Common myeloid progenitor, CD34-positive (primary cell): ENCODE measurements at places on chromosomes 13 and 19.
A peak's percentile ranks its signal among the peaks of the same experiment; 100 is the strongest.

GRCh38 chr13:112818698-112819045 is 128.8 kb downstream of the ATP11A start:
- DNase-seq, result no peak

DNA sequence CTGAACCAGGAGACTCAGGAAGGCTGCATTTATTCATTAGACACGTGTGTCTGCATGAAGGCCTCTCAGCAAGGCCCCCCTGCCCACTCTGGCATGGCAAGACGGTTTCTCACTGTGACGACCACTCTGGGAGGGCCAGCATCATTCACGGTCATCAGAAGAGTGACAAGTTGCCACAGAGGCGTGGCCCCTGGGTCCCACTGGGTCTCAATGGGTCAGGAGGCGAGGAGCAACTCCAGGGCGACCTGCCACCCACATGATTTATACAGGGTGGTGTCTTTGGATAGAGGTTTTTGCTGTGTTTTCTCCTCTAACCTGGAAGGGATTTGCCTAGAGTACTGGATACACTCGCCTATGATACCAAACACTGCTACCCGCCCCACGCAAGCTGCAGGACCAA is 60.7 kb downstream of the KLF2 start:
- no peak for DNase-seq

DNA sequence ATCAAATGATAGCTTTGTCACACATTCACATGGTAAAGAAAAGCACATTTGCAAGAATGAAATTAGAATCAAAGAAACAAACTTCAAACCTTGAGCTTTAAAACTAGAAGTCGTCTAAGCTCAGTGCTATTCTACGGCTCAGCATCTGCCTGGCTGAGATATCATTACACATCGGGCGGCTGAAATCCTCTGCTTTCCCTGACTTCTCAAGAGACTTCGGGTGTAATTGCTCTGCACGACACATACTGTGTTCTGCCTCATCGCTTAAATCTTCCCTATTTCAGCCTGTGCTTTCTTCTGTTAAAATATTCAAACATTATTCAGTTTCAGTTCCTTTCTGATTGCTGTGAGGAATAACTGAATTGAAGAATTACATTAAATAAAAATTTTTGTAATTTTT is 265.3 kb downstream of the NALCN start:
- no peak for DNase-seq

- DNase-seq, result no peak
Measured at GRCh38 chr19:21143428-21143827, 1.6 kb downstream of the ZNF431 start.

- DNase-seq, result peak; percentile 62
Measured at GRCh38 chr19:49333811-49334288, 1.4 kb upstream of the CD37 start.

GRCh38 chr19:3655402-3656072 is 28.9 kb upstream of the CACTIN start:
- peak; percentile 75 for DNase-seq

DNA sequence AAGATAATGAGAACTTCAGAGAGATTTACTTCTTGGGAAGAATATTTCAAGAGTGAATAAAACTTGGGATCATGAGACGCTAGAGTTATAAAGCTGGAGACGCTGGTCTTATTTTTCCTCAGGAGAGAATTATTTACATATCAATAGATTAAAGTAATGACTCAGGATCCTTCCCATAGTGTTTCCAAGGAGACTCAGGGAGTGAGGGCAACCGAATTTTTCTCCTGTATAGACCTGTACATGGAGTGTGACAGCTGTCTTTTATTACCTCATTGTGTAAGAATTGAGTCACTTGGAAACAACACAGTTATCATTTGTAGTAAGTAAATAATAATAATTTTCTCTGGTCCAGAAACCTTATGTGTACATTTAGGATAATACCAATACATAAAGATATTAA is 1905.5 kb downstream of the OLFM4 start:
- DNase-seq, result no peak

GRCh38 chr19:3061182-3062161 is 823 bp downstream of the TLE5 start:
- peak; percentile 84 for DNase-seq

DNA sequence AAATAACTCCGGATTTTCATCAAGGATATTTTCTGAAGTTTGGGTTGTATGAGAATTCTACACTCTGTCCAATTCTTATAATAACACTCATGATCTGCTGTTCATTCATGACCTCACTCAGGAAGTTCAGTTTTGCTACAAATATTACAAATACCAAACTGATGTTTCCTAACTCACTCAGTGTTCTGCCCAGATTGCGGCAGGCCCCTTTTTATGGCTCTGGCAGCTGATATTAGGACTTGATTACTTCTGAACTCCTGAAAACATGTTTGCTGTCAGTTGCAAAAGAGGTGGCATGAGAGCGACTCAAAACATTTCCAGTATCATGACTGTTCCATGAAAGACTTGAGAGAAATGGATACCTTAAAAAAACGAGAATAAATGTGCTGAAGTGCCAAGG is 188.0 kb downstream of the RGCC start:
- DNase-seq, result no peak

GRCh38 chr19:32404933-32405430 is 588 bp upstream of the DPY19L3 start:
- no peak for DNase-seq

- no peak for DNase-seq
Measured at GRCh38 chr19:3423183-3423829, 56.9 kb downstream of the NFIC start.

- DNase-seq, result no peak
Measured at GRCh38 chr13:93231867-93232266, 5.3 kb downstream of the GPC6 start.

DNA sequence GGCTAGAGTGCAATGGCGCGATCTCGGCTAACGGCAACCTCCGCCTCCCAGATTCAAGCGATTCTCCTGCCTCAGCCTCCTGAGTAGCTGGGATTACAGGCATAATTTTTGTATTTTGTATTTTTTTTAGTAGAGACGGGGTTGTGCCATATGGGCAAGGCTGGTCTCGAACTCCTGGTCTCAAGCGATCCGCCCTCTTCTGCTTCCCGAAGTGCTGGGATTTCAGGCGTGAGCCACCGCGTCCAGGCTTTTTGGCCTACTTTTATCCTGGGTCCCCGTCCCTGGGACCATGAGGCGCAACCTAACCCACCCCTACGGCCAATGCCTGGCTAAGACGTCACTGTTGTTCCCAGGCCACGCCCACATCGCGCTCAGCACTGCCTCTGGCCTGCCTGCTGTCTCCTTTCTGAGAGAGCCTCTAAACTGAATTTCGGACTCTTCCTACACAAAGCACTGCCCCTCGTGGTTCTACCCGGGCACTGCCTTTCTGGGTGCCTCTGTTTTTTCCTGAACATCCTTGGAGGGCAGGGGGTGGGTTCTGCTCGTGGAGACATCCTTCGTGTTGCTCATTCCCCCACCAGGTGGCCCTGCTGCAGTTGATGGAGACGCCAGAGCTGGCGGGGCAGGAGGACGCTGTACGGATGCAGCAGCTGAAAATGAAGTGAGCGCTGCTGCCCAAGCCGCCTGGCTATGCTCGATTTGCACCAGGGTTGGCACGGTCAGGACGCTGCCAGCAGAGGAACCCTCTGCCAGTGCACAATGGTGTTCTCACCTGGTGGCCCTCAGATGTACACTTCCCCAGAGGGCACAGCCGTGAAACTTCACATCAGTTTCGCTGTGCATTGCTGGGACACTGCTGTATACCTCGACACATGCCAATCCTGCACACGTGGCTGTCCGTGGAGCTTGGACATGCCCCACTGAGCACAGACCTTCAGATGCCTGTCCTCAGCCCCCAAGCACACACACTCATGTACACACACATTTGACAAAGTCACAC is 2.0 kb downstream of the REX1BD start:
- DNase-seq, result peak; percentile 57

DNA sequence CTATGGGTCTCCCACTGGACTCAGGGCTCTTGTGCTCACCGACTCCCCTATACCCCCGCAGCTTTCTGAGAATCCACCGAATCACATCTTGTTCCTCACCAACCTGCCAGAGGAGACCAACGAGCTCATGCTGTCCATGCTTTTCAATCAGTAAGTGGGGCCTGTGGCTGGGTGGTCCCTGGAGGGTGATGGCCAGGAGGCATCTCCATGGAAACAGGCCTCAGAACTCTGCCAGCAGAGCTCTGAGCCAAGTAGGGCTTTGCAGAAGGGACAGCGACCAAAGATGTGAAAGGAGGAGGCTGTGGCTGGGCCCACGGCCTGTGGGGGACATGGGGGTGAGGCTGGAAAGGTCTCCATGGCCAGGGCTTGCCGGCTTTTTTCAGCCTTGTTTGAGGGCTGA is 11.8 kb upstream of the MIA start:
- no peak for DNase-seq

DNA sequence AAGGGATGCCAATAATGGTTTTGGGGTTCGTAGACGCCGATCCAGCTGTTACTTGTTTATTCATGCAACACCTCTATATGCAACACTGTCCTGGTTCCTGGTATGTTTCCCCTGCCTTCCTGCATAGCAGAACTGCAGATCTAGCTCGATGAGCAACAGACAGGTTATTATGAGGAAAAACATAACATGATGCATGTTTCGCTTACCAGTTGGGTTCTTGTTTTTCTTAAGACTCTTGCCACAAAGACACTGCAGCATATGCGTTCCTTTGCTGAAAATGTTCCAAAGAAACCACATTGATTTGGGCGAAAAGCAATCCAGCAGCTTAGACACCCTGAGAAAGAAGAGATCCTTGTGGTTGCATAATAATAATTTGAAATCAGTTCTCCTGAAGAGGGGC is 583 bp downstream of the FGF14 start:
- no peak for DNase-seq

- no peak for DNase-seq
Measured at GRCh38 chr13:98998831-98999638, 21.2 kb upstream of the DOCK9 start.

DNA sequence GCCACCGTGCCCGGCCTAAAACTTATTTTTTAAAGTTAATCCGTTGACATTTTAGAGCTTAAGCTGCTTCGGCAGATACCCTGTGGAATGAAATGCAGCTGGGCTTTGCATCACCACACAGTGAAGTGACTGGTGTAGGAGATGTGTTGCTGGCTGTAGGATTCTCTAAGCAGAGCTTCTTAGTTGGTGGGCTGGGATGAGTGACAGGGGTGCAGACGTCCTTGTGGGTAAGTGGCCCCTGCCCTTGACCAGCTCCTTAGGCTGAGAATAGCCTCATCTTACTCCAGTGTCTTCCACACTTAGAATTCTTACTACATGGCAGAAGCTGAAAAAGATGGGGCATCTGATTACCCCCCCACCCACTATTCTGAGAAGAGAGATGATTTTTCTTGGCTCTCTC is 11.6 kb downstream of the GATAD2A start:
- DNase-seq, result no peak

DNA sequence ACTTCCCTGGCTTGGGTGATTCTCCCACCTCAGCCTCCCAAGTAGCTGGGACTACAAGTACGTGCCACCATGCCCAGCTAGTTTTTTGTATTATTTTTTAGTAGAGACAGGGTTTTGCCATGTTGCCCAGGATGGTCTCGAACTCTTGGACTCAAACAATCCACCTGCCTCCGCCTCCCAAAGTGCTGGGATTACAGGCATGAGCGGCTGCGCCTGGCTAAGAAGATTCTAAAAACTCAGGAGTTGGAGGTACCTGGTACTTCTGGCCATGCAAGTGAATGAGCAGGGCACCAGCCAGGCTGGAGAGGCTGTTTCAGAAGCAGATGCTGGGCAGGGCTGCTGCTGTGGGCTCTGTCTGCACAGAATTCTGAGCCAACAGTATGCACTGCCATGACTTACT is 6.1 kb downstream of the MZF1 start:
- DNase-seq, result no peak

DNA sequence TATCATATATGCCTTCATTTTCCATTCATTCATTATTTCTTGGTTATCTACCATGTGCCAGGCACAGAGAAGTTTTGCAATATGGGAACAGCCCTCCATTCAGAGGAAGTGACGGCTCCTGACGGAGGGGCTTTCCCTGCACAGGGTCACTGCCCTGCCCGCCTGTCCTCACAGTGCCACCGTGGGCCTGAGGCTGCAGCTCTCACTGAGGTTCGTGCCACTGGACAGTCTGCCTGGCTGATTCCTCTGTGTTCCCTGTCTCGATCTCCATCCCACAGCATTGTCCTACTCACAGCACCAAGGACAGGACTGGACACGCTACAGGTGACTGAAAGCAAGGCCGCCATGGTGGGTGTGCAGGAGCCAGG is 92.7 kb downstream of the TSHZ3 start:
- DNase-seq, result no peak

DNA sequence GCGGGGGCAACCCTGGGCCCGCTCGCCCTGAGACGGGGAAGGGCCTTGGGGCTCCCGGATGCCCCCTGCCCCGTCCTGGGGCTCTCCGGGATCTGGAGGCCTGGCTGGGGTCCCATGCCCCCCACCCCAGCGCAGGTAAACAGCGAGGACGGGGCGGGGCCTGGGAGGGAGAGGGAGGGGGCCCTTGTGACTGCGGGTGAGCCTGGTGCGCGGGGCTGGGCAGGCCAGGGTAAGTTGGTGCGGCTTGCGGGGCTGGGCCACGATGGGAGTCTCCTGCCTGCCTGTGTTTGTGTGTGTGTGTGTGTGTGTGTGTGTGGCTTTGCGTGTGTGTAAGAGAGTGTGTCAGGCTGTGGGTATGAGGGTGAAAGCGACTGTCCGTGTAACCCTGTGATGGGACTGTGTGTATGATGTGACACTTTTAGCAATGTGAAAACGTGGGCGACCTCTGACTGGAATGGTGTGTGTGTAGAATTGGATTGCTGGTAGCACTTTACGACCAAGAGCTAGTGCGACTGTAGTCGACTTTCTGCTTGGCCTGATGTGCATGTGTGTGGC is 426 bp downstream of the KLC3 start:
- peak; percentile 41 for DNase-seq

- no peak for DNase-seq
Measured at GRCh38 chr13:94667190-94667589, 45.2 kb downstream of the SOX21 start.

DNA sequence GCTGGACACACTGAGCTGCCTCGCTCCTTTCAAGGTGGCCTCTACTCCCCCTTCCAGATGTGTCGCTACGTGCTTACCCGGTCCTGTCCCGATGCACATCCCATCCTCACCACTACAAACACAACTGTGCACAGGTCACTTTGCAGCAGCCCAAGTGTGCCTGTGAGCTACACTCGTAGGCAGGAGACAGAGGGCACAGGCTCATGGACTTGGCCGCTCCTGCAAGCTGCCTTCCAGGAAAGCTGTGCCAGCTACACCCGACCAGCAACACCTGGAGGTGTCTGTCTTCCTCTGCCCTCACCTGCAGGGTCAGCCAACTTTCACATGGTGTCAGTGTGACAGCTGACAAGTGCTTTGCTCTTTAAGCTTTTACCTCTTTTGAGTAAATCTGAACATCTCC is 15.4 kb downstream of the CARS2 start:
- DNase-seq, result no peak

GRCh38 chr19:10846500-10847202 is 1.6 kb upstream of the C19orf38 start:
- DNase-seq, result peak; percentile 36

GRCh38 chr19:11268783-11269267 is 6.5 kb upstream of the DOCK6 start:
- peak; percentile 89 for DNase-seq

- DNase-seq, result no peak
Measured at GRCh38 chr19:36128392-36128736, 11.5 kb upstream of the CAPNS1 start.

GRCh38 chr19:35828692-35829301 is 16.2 kb upstream of the PRODH2 start:
- peak; percentile 78 for DNase-seq

GRCh38 chr13:36261011-36261410 is 36.6 kb downstream of the CCDC169 start:
- DNase-seq, result no peak
